B cell (primary cell): ENCODE measurements at places on chromosomes 12 and 14.

DNA sequence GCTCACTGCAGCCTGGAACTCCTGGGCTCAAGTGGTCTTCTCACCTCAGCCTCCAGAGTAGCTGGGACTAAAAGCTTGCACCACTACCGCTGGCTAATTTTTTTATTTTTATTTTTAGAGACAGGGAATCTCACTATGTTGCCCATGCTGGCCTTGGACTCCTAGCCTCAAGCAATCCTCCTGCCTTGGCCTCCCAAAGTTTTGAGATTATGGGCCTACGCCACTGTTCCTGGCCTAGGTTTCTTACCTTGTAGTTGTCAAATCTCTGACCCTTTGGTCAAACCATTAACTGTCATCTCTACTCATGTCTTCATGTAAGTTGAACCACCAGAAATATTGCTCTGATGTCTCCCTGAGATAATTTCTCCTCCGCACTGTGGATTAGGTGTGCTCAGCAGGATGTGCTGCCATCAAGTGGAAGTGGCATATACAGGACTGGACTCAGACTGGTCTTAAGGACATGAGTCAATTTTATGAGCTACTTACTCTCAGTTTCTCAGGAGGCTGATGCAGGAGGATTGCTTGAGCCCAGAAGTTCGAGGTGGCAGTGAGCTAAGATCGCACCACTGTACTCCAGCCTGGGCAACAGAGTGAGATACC is 28.5 kb downstream of the ACTR6 start:
- no peak for DNase-seq

DNA sequence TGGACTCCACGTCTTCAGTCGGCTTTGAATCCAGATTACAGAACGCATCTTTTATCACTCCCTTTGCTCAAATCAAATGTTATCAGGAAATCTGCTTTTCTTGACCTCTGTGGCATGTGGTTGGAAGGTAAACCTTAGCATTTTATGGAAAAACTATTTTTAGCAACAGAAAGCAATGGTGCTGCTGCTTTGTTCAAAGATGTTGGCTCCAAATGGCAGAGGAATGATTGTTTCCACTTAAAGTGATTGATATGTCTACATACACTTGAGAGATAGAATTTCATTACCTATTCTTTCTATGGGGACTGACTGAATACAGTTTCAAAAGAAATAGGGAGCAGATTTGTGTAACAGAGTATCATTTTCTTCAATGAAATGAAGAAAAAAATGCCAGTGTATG is 761.2 kb downstream of the NOVA1 start:
- no peak for DNase-seq

DNA sequence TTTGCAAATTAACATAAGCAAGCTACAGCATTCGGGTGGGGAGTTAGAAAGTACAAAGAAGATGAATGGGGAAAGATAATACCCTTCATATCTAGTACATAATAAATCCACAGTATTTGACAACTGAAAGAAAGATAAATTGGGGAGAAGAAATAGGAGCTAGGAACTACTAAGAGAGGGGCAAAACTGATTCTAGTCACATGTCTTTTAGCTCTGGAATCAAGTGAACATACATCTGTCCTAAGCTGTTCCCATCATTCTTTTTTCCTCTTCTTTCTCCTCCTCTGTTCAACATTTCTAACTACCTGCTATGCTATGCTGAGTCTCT is 15.3 kb upstream of the APOF start:
- DNase-seq = no peak

DNA sequence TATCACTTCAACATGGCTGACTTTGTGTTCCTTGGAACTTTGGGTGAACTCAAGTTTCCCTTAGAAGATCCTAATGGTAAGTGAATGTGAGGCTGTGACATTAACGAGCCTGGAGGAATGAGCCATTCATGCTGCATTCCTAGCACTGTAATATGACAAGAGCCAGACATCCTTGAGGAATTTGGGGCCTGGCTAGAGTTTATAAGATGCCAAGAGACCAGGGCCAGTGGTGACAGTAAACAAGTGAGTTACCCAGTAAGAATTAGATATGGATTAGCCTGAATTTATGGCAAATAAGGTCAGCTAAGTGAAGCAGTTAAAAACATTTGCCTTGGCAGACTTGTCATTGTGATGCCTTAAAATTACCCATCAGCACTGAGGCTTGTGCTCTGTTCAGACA is 232.4 kb downstream of the AKAP6 start:
- DNase-seq = no peak

DNA sequence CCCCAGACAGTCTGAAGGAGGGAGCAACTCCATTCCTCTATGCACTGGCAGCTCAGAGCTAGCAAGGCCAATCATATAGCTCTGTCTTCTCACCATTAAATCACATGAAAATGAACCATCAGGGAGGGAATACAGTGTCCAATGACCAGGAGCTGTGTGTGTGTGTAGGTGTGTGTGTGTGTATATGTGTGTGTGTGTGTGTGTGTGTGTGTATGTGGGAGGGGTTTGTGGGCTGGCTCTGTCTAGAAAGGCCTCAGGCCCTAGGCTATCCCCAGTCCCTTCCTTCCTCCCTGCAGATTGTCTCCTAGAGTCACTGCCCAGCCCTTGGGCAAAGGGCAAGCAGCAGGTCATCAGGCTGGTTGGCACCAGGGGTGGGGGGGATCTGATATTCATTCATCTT is 5.7 kb upstream of the SUSD6 start:
- DNase-seq = no peak

- no peak for DNase-seq
Measured at GRCh38 chr14:86896701-86897100, 1096.3 kb downstream of the GALC start.

DNA sequence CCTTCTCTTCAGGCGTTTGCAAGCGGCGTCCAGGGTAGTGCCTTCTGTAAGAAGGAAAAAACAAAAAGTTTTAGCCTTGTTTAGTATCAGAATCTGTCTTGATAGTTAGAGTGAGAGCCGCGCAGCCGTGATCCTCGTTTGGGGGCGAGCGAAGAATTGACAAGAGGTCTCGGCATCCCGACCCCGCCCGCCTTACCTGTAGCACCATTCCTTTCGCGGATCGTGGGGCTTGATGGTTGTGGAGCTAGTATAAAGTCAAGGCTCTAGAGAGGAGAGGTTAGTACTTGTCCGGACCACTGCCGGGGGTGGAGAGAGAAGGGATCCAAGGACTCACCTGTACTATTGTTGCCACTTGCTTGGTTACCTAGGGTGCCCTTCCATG is 494 bp downstream of the TMTC3 start:
- no peak for DNase-seq

GRCh38 chr12:52531566-52532300 is 11.5 kb upstream of the KRT5 start:
- peak; percentile 9 for DNase-seq

GRCh38 chr14:54715239-54715638 is 148.3 kb downstream of the SAMD4A start:
- DNase-seq = no peak

GRCh38 chr12:659090-659683 is 4.1 kb downstream of the NINJ2 start:
- DNase-seq = peak; percentile 73
